ENCODE measurements at places on chromosomes 3 and 15. TPM values are rescaled to one million over a fixed set of nuclear protein-coding genes. Genes with fewer than 3 reads are reported as not detected.

Gene ANKUB1
- total RNA-seq = not detected

Gene KCNH8
- not detected for total RNA-seq

Gene PEX5L
- total RNA-seq = not detected

Gene NLGN1
- total RNA-seq = not detected

Gene PODXL2
- total RNA-seq = 10.2 TPM

Gene RLBP1
- not detected for total RNA-seq

Gene TM4SF1
- 1,077 TPM for total RNA-seq

Data from A549 treated with dexamethasone at 1 μM for 4 hours (cell line).